ENCODE measurements at places on chromosomes 2 and 18.

DNA sequence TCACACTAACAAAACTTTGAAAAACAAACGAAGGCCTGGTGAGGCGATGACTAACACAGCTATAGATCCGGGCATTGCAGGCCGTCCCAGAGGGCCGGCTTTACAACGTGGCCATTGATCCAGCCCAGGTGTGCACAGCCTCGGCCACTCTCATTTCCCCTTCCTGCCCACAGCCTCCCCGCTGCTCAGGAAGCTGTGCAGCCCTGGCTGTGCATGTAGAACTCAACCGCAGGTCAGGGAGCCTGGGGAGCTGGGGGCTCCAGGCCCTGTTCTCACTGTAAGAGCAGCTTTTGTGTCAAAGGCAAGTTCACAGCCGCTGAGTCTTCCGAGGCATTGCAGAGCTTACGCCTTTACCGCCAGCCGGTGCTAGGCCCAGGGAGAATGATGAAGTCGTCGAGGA lies 87.2 kb downstream of the LONRF2 start:
- no peak for DNase-seq

GRCh38 chr18:40048253-40048652 lies 1906.8 kb upstream of the PIK3C3 start:
- DNase-seq = no peak

DNA sequence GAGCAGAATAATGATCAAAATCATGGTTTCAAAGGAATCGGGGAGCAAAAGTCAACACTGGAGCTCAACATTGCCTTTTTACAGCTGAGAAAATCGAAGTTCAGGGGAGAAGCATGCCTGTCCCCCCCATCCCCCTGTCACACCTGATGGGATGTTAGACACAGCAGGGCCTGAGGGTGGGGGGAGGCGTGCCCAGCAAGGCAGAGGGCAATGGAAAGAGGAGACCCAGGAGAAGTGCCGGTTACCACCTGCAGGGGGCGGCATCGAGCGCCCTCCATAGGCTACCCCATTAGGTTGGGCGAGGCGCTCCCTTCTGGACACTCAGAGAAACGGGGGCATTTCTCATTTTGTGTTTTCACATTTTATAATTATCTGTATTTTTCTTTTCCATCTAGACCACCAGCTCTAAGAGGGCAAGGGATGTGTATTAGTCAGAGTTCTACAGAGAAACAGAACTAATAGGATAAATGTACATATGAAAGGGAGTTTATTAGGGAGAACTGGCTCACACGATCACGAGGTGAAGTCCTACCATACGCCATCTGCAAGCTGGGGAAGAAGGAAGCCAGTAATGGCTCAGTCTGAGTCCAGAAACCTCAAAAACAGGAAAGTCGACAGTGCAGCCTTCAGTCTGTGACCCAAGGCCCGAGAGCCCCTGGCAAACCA lies 271.3 kb downstream of the LRATD1 start:
- peak; percentile 40 for DNase-seq

DNA sequence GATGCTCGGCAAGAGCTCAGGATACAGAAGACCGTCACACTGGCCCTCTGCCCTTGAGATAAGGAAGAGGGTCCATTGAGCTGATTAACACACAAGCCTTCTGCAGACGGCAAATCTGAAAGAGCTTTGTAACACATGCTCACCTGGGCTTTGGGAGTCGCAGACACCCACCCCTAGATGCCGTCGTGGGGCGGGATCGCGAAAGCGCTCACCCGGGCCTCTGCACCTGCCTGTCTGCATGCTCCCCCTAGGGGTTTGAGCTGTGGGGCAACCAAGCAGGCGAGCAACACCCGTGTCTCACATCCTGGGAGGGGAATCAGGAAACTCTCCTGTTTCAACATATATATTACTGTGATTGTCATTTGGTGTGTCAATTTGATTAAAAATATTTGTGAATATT lies 99.8 kb upstream of the KCNH7 start:
- no peak for DNase-seq

- DNase-seq = no peak
These were observed 8.2 kb upstream of the ALPI start for GRCh38 chr2:232447638-232448303.

DNA sequence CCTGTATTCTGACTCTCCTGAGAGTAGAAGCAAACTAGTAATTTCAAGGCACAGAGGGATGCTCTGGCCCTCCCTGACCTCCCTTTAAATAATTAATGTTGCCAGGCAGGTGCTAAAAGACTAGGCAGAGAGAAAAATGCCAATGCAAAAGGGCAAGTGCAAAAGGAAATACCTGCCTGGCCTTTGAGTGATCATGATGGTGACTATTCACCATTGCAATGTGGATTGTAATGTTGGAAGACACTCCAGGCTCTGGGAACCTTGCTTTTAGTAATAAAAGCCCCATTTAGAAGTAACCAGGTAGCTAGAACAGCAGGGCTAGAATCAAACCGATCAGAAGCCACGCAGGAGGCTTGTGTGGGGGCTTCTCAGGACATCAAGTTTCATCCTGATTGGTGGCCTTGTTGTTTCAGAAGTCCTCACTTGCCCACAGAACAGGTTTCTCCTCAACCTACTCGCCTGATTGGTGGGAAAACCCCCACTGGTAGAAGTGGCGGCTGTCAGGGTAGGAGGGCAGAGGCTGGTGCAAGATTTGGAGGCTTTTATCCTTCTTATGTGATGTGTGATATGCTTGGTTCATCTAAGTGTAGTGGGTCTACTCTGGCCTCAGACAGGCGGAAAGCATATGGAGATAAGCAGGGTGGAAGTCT lies 16.0 kb upstream of the CHRNA1 start:
- DNase-seq = no peak

GRCh38 chr18:46718501-46719341 lies 38.1 kb downstream of the ST8SIA5 start:
- no peak for DNase-seq

DNA sequence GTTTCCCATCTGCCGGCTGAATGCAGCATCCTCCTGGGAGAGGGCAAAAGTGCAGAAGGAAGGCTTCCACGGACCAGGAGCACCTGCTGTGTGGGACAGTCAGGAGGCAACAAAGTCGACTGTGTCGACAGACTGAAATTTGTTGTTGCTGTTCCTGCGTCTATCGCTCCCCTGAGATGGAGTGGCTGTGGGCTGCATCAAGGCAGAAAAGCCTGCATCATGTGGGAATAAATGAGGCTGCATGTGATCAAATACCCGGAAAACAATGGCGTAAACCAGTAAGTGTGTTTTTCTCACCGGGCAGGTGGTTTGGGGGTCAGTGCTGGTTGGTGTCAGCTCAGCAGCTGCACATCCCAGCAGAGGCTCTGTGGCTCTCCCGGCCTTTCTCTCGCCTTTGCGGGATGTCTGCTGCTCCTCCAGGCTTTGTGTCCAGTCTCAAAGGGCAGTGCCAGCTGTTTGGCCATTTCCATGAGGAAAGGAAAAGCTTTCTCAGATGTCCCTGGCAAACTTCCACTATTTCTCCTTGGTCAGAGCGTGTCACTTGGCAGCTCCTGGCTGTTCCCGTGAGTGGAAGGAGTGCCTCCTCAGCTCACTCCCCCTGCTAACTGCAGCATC lies 262.4 kb downstream of the NDUFA10 start:
- no peak for DNase-seq

GRCh38 chr2:197208024-197208423 lies 102.6 kb downstream of the ANKRD44 start:
- no peak for DNase-seq

DNA sequence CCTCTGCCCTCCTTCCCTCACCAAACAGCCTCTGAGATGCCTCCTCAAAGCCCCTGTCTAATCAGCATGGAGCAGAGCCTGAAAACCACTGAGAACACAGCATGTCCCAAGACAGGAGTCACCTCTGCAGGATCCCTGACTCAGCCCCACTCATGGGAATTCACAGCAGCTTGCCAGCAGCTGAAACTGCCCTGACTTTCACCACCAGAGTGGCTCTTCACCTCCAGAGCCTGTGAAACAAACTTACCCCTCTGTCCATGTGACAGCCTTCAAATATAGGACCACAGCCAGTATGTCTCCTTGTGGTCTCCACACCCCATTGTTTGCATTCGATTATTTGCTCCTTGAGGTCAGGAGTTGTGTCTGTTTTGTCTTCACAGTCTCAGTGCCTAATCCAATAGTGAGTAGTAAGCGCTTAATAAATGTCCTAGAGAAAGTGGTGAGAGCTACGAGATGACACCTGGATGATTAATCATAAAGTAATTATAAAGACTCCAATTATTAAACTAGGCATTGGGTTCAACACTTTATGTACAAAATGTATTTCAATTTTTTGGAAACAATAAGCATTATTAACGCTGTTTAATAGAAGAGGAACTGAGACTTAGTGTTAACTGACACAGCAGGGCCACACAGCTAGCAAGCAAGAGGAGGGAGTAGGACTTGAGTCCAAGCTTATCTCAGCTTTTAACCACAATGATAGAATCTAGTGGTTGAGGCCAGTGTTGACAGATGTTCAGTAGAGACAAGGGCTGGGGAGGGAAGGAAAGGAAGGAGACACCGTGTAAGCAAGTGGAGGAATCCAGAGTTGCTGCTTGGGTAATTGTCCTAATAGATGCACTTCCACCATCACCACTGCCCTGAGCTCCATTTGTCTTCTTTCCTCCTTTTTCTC lies 358.7 kb upstream of the TNP1 start:
- no peak for DNase-seq

DNA sequence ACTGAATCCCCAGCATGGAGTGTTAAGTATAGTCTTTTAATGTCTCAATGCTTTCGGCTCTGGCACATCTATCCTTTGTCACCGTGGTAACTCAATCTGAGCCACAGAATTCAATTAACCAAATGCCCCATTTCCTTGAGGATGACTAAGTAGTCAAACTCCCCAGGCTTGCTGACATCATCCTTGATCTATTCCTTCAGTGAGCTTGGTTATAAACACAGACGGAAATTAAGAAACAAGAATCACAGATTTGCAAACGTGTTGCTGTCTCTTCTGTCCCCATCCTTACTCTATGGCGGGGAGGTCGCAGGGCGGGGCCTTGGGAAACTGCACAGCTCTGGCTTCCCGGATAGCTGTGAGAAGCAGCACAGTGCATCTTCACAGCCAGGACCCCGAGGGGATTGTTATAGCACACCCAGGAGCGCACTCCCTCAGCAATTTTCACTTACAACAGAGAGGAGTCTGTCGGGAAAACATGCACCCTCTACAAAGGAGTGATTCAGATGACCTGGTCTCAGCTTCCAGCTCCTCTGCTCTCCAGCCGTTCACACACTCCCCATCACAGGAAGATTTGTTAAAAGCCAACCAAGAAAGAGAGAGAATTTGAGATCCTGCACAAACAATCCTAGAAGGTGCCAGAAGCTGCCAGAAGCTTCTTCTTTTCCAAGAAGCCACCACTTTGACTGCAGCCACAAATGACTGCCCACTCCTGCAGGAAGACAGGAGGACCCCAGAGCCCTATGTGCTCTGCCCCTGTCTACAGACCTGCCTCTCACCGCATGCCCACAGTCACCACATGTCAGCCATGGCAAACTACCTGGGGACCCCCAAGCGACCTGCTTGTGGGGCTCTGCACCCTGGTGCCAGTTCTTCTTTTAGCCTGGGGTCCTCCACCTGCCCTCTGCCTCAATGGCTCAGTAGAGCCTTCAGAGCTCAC lies 44.9 kb upstream of the YWHAQ start:
- DNase-seq = no peak

DNA sequence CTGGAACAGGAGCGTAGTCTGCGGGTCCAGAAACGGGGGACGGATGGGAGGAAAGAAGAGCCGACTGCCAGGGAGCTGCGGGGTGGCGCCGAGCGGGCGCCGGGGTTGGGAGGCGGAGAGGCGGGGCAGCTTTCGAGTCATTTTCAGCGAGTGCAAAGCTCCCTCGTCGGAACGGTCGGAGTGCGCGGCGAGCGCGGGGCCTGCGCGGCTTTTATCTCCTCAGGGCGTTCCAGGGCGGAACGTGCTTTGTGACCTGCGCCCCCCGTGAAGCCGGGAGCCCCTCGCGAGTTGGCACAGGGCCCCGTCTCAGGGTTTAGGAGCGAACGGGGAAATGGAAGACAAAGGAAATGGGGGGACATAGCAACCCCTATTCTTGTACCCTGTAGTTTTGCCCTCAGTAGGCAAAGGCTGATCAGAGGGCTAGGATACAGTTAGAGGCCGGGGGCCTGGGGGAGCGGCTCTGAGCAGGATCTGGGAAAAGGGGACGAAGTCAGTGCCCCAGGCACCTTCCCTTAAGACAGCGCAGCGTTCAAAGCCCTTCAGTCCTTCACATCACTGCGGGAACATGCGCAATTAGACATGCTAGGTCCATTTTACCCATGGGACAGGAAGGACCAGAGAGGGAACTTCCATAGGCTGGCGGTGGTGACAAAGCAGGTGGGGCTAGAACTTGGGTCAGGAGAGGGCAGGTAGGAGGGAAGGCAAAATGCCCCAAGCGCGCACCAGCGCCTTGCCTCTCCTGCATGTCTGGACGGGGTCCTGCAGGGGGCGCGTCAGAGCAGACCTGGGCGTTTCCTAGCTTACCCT lies 60.1 kb upstream of the IL1RL1 start:
- DNase-seq = no peak

- DNase-seq = no peak
These were observed 3.4 kb downstream of the DUSP19 start for GRCh38 chr2:183081911-183082310.

GRCh38 chr2:21326152-21326551 lies 202.4 kb downstream of the TDRD15 start:
- no peak for DNase-seq

- no peak for DNase-seq
These were observed 16.8 kb upstream of the PAX3 start for GRCh38 chr2:222315443-222316121.

GRCh38 chr18:75209129-75209950 lies at the start of gene PTGR3:
PTGR3 (minus strand) TSS chr18:75209139; CDS start chr18:75209058, 81 bp downstream.
- DNase-seq = peak; percentile 98

- no peak for DNase-seq
These were observed 198.2 kb downstream of the PRKCE start for GRCh38 chr2:45849491-45850283.

DNA sequence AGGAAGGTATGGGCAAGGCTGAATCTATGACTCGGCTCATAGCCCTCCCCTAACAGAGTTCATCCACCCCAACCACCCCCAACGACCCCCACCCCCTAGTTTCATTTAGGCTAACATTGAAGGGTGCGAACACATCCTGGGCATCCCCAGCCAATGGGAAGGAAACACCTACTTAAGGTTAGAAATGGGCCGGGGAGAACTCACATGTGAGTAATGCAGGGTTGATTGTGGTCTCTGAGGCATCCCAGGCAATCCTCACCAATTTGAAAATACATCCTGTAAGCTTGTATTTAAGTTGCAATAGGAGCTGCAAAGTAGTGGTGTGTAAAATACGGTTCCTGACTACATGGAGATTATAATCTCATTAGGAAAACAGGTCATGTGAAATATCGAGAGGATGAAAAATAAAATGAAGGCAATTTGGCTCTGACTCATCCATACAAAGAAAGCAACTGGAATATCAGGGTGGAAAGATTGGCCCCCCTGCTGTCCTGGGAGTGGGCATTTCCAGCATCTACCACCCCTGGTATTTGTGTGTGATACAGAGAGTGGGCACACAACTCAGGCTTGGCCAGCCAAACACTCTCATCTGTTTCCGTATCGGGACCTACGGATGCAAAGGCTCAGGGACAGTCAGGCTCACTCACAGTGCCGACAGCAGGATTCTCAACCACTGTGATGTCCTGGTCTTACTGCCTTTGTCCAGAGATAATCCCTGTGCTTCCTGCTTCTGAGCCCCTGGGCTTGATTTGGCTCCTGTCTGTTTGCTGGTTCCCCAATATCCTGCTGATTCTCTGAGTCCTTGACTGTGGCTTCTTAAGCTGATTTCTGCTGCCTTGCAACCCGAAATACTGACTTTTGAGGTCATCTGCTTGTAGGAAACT lies 90.0 kb upstream of the NCKAP5 start:
- no peak for DNase-seq

Data from D721Med (cell line).